ENCODE measurements at places on chromosomes 12 and 14. TPM values are rescaled to one million over a fixed set of nuclear protein-coding genes. Genes with fewer than 3 reads are reported as not detected.

Gene SERPINA9
- total RNA-seq, result not detected

DNA sequence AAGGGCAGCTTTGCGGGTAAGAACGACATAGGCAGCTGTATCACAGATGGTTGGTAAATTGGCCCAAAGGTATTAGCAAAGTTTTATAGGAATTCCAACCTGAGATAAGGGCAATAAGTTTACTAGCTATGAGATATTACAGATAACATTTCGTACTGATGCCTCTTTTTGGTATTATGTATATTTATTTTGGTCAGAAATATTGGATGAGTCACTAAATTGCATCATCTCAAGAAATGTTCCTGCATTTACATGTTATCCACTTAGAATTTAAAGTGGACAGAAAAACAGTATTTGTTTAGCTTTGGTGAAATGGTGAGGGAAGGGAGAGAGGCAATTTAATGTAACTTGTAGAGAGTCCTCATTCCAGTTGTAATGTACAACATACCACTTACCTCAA is 65.1 kb upstream of the PZP start:
- DNase-seq, result no peak
- no peaks in the 10 kb centered on the region for H3K36me3 ChIP-seq
- H3K27ac ChIP-seq, result no peak overlapping the region
- no peak overlapping the region for H3K4me3 ChIP-seq
- no peaks in the 10 kb centered on the region for H3K27me3 ChIP-seq

Gene KRT80
- total RNA-seq, result not detected

DNA sequence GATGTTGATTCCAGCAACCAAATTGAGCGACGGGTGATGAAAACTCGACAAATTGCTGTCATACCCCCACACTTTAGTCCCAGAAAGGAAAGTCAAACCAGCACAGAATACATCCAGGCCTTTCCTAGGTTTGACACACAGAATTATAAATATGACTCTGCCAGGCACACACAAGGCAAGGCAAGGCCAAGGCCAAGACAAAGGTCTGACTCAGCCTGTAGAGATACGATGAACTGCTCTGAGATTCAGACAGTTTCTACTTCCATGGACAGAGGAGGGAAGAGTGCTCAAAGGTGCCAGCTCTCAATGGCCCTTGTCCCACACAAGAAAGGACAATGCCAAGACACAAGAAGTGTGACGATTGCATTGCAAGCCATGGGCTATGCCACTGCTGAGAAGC is 880.2 kb upstream of the TMEM132C start:
- H3K27me3 ChIP-seq, result no peaks in the 10 kb centered on the region
- H3K4me1 ChIP-seq, result no peaks in the 10 kb centered on the region
- no peak overlapping the region for H3K27ac ChIP-seq
- no peaks in the 10 kb centered on the region for H3K36me3 ChIP-seq

Gene A2ML1
- total RNA-seq, result 2.8 TPM

Data from H9 (cell line).